GM04503 (cell line): ENCODE measurements at places on chromosomes 3 and 15.
A peak's percentile ranks its signal among the peaks of the same experiment; 100 is the strongest.

DNA sequence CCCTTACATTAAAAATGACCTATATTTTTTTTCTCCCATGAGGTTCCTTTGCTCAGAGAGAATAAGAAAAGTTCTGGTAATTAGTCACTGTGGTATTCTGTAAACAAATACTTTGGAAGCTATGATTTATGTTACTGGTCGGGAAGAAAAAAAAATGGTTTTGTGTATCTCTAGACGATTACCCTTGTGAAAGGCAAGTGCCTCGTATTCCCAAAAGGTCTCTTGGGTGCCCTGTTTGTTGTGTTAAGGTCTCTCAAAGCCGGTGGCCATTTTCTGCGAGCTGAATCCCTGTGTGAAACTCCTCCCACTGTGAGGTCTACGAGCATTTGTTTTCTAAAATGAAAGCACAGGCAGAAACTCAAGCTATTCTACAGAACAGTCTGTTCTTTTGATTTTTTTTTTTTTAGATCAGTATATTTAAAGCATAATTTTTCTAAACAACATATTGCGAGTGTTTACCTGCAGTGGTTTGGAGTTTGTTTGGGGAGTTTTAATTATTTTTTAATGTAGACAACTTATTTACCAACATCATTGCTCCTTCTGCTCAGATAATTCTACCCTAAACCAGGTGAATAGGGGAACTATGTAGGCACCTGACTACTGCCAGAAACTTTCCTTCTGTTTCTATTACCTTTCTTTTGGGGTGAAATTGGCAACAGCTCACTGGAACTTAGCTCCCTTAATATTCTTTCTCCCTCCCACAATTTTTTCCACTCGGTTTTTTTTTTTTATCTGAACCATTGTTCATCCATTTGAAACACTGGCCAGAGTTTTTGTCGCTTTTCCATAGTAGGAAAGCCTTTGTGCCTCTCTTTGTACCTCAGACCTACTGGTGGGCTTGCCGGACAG is 44.0 kb downstream of the ZBTB38 start:
- DNase-seq, result peak; percentile 79

GRCh38 chr3:98058244-98058960 is 23.3 kb upstream of the GABRR3 start:
- DNase-seq, result no peak

DNA sequence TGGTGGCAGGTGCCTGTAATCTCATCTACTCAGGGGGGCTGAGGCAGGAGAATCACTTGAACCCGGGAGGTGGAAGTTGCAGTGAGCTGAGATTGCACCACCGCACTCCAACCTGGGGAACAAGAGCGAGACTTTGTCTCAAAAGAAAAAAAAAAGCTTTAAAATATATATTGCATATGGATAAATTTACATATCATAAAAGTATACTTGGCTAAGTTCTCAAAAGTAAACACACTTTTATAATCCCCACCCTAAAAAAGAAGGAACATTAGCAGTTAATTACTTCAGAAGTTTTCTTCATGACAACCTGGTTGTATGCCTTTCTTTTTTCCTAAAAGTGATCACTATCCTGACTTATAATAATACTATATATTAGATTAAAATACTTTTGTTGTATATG is 369.1 kb upstream of the TPRG1 start:
- no peak for DNase-seq

GRCh38 chr15:41975669-41976068 is 3.3 kb upstream of the EHD4 start:
- no peak for DNase-seq

DNA sequence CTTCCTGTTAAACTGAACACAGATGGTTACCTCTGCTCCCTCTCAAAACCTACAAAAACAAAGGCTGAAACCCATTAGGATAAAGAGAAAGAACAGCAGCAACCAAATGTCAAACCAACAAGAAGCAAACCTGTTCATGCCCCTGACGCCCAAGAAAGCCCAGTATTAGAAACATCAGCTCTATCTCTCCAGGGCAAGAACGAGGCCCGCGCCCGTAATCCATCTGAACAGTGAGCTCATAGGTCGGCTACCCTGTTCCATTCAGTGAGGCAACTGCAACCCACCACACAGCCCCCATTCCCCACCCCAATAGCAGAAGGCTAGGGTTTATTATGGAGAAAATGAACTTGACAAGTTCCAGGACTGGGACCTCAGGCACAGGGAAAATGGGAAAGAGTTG is 10.0 kb downstream of the LSG1 start:
- DNase-seq, result no peak

DNA sequence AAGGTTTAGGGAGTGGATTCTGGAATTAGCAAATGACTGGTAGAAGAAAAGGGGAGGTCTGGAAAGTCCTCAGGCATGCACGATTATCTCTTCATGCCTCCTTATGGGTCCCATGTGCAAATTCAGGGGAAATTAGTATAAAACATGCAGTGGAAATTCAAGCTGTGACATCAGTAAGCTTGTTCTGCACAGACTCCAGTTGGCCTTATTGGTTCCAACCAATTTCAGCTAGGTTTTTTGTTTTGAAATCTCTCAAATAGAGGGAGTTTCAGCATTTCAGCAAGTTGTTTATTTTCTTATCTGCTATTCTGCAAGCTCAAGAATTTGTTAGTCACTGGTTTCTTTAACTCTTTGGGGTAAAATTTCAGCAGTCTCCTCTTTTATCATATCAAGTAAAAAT is 774 bp upstream of the TMCO5A start:
- DNase-seq, result peak; percentile 45

- no peak for DNase-seq
Measured at GRCh38 chr3:128392818-128393544, 73.7 kb downstream of the DNAJB8 start.

DNA sequence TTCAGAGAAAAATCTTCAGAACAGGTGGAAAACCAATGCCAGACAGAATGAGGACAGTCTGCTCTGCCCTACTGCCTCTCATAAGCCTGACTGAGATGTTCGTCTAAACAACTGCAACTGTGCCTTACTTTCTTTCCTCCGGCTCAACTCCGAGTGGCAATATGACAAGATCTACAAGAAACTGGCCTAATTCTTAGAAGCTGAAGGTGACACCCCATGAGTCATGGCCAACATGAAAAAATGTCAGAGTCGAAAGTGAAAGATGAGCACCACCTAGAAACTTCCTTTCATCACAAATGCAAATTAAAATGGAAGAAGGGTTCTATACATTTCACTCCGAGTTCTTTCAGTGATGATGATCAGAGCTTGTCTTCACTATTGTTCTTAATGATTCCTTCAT is 12.9 kb downstream of the PCYT1A start:
- DNase-seq, result no peak

DNA sequence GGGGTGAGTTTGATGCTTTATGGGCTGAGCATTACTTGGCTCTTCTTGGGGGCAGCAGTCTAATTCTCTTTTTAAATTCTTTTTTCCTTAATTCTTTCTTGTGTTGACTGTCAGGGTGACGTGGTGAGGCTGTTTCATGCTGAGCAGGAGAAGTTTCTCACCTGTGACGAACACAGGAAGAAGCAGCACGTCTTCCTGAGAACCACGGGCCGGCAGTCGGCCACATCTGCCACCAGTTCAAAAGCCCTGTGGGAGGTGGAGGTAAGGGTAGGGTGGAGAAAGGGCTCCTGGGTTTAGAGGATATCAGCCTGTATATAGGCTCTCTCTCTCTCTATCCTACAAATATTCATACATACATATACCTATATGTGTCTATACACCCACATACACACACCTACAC is 152.3 kb downstream of the ITPR1 start:
- no peak for DNase-seq

DNA sequence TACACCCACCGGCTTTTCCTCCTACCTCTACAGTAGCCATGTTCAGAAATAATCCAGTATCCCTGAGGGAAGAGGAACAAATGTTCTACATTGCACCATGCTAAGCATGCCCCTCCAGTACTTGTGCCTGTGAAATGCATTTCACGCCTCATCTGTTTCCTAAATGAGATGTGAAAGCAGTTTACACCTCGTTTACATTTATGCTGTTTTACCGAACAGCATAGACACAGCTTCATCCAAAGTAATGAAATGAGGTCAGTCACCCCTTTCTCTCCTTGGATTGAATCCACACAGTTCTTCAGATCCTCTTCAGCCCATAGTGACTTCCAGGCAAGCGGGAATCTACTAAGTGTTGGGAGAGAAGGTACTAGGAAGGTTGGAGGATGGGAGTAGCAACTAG is 514.3 kb downstream of the PDCD6IP start:
- DNase-seq, result no peak

DNA sequence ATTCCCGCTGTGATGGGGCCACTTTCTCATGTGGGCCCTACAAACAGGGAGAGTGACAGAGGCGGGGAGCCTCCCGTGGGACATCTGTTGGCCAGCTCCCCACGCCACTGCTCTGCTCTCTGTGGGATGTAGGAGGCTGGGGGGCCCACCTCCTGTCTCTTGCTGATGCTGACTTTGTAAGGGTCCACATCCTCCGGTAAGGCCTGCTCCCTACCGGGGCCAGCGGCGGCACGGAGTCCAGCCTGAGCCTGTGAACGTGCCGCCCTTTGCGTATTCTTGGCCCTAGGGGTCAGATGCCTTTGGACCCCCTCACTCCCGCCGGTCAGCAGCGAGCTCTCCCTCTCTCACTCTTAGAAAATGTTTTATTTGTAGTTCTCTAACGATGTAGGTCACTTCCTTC is 153.2 kb downstream of the LRRC28 start:
- no peak for DNase-seq

GRCh38 chr3:38036906-38037305 is 2.1 kb upstream of the DLEC1 start:
- no peak for DNase-seq

GRCh38 chr15:63560741-63561448 is 36.3 kb upstream of the FBXL22 start:
- no peak for DNase-seq

DNA sequence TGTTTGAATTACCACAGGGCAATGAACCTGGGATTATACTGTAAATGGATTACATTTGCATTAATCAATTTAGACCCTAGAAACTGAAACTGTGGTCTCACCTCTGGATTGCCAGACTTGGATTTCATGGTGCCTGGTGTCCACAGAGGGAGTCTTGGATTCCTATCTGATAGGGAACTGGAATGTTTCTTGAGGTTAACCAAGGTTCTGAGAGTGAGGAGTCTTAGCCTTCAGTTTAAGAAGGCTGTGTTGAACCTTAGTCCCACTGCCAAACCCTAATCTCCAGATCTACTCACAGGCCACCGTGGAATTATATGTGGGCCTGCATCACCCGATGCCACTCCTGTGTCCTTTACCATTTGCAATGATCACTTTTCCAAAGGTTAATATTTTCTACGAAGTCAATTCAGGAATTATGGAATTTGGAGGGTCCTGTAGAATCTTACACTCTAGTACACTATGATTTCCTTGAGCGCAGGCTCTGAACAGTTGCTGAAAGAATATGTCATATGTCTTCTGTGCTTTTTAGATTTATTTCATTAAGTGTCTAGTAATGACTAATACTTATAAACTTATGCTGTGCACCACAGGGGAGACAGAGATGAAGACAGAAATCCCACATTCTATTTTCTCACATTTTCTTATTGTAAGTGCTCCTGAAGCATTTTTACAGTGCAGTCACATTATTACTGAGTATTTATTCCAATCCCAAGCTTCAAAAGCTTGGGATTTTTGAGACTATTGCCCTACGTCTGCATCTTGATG is 87.9 kb downstream of the EFL1 start:
- no peak for DNase-seq

DNA sequence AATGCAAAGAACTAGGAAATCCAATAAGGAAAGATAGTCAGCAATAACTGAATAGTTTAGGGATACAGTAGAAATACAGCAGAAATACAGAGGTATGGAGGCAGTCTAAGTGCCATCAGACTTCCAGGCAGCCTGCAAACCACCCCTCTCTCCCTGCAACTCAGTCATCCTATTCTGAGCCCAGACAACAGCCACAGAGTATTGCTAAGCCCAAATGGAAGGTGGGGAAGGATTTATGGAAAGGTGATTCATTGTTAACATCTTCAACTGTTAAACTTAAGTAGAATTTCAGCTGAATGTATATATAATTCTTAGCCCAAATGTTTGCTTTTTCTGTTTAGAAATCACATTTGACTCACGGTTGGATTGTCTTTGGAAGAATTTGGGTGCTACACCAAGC is 300.4 kb downstream of the RBMS3 start:
- DNase-seq, result no peak

- no peak for DNase-seq
Measured at GRCh38 chr15:58401991-58402649, 29.7 kb upstream of the LIPC start.

DNA sequence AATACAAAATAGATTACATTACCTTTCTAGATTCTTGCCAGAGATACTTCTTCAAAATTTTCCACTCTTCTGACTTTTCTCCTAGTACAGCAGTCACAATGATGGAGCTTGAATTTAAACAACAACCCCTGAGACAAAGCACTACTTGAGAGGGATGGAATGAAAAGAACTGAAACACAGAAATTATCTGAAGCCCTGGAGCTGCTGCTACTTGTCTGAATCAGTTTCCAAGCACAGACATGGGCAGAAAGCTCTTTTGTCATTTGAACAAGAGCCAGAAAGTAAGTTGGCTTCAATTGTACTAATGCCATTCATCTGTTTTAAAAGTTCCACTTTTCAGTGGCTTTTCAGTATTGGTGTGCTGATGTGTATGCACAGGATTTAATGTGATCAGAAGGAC is 718.5 kb upstream of the ARPP21 start:
- no peak for DNase-seq

DNA sequence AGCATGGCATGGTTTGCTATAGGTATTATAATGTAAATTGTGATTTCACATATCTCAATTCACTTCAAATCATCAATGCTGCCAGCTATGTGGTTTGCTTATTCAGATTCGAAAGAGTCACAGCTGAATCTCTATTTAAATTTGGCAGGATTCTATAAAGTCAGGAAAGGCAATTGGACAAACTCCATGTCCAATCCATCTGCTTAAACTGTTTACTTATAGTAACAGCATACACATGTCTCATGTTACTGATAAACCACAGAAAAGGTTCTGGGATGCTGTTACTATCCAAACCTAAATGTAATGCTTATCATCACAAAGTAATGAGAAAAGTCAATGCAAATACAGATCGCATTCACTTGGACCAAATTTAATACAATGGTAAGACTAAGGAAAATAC is 229.7 kb downstream of the ISL2 start:
- no peak for DNase-seq

GRCh38 chr3:63405882-63406281 is 127.8 kb downstream of the SYNPR start:
- DNase-seq, result no peak

GRCh38 chr15:95292785-95293450 is 1037.6 kb upstream of the NR2F2 start:
- DNase-seq, result no peak

GRCh38 chr15:76190751-76191538 is 120.3 kb downstream of the ETFA start:
- DNase-seq, result no peak

- DNase-seq, result no peak
Measured at GRCh38 chr3:36969540-36970432, 23.1 kb downstream of the EPM2AIP1 start.
